ENCODE measurements at places on chromosomes 2 and 18.

GRCh38 chr2:240288087-240288521 lies 147.4 kb upstream of the GPC1 start:
- DNase-seq = no peak

DNA sequence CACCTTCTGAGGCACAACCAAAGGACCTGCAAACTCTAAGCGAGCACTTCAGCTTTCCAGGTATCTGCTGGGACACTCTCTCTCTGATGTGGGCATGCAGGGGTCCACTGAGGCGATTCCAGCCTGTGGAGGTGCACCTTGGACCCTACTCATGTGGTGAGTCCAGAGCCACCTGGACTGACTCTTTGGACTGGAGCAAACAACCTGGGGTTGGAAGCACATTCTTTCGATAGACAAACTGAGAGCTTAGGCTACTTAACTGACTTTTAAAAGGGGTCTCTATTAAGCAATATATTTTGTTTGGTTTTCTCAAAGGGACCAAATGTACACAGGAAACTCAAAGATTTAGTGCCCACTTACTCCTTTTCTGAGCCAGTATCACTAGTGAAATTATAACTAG lies 51.6 kb downstream of the FRZB start:
- no peak for DNase-seq

- DNase-seq = no peak
Measured at GRCh38 chr18:75898651-75899050, 471.1 kb upstream of the SMIM21 start.

- no peak for DNase-seq
Measured at GRCh38 chr18:24018299-24018886, 3.8 kb downstream of the TTC39C start.

DNA sequence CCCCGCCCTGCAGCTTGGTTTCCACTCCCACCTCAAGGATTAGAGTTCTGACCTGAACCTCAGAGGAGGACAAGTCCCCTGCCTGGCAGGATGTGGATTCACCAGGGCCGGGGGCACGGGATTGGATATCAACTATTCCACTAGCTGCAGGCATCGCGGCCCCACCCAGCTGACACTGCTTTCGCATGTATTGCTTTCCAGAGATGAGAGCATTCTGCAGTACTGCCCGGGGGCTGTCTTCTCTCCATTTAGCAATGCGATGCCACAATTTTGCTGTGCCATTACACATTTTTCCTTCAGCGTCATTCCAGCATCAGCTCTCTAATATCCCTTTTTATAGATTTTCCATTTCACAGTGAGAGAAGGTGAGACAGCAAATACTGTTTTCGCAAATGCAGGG lies 42.0 kb downstream of the CTIF start:
- DNase-seq = no peak

- no peak for DNase-seq
Measured at GRCh38 chr2:229104025-229104424, 167.1 kb downstream of the PID1 start.

DNA sequence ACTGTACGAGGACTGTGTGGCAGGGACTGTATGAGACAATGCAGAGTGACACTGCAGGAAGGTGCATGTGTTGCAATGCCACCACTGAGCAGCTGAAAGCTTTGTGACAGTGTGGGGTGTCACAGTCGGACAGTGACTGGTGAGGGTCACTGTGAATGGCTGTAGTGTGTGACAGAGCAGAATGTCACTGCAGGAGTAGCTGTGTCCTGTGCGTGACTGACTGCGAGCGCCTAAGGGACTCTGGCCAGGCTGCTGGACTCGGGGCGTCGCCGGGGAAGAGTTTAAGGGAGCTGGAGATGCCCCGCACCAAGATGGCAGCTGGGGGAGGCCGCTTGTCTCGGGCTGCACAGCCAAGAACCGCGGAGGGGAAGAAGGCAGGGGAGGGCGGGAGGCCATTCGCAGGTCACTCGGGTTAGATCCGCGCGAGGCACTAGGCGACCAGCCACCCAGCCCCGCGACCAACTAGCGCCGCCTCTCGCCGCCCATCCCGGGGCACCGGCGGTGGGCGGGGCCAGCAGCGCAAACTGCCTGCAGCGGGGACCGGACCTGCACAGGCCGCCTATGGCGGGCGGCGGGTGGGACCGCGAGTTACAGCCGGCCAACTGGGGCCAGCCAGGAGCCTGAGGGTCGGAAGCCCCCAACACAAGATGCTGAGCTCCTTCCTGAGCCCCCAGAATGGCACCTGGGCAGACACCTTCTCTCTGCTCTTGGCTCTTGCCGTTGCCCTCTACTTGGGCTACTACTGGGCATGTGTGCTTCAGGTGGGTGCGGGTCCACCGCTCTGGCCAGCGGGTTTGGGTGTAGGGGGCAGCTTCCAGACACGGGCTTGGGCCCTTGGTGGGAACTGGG lies at the start of gene ABHD1:
Gene ABHD1, plus strand, starts transcription at position 514 of the 849 bp plus-strand sequence. Its CDS starts 134 bp downstream, at position 648.
- DNase-seq = peak; percentile 65

- no peak for DNase-seq
Measured at GRCh38 chr18:44569391-44570055, 111.2 kb upstream of the SETBP1 start.

GRCh38 chr18:2997846-2998564 lies 14.9 kb downstream of the LPIN2 start:
- peak; percentile 48 for DNase-seq

GRCh38 chr18:55849391-55849790 lies 261.4 kb upstream of the TCF4 start:
- no peak for DNase-seq

DNA sequence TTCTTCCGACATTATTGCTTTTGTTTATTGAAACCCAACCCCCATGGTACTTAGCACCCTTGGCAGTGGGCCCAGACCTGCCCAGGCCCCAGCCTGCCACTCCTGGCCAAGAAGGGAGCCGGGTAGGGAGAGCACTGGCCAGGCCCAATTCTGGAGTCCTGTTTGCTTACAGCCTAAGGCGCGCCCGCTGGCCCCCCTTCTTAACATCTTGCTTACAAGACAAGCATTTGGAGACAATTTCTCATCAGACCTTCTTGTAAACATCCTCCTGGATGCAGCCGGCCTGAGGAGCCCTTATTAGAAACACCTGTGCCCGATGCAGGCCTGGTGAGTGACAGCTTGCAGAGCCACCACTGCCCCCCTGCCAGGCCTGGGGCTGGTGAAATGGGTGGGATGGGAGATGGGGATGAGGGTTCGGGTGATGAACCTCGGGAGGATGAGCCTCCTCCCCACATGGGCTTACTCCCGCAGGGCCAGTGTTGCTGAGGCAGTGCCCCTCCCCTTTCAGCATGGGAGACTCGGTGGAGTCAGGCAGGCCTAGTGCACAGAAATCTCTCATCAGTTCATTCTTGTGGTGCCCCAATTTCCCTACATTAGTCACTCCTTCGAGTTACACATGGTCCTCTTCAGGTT lies 217.5 kb downstream of the CYP26B1 start:
- no peak for DNase-seq

- no peak for DNase-seq
Measured at GRCh38 chr2:156537141-156537540, 101.0 kb downstream of the GPD2 start.

DNA sequence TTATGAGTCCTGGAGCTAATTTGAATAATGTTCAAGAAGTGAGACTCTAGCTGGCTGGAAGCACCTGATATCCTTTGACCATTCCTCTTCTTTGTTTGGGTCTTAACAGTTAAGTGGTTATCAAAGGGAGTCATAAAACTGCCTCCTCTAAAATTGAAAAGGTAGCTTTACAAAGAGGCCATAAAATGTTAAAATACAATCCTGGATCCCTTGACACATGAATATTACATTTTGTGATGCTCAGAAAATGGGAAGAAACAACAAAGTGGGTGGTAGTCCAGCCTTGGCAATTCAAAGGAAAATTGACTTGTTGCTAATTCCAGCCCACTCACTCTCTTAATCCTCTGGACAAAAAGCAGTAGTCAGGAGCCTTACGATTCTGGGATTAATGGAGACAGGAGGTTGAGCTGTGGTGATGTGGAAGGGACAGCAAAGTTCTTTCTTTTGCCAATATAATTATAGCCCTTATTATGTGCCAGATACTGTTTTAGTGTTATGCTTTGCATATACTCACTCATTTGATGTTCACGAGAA lies 339.2 kb downstream of the PDE11A start:
- no peak for DNase-seq

DNA sequence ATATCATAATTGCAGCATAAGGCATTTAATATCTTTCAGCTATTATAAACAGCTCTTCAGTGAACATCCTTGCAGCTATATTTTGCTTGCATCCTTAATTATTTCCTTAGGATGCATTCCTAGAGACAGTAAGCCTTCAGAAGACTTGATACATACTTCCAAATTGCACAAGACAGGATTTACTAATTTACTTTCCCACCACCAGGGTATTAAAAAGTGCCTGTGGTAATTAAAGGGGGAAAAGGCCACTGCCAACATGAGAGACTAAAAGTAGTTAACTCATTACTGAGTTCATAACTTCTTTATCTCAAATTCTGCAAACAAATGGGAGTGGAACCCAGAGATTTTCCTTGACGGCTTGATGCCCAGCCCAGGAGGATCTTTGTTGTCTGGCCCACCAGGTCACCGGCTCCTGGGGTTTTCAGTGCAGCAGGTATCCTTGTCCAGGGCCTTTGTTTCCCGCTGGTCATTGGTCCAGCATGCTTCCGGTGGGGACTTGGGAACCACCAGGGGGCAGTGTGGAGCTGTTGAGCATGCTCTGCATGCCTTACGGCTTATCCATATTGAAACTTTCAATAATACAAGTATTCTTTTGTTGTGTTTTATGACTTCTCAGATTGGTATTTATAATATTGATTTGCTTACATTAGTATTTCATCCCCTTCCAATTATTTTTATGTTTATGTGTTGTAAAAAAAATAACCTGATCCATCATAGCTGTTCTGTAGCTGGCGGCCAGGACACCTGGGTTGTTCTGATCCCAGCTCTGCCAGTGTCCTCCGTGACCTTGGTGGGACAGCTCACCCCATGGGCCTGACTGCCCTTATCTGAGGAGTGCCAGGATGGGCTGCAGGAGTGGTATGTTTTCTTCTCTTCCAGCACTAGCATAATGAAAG lies 61.4 kb downstream of the TGOLN2 start:
- peak; percentile 37 for DNase-seq

Data from anterior cingulate cortex (tissue), 58 donors.